ENCODE measurements at places on chromosomes 2 and 18.

DNA sequence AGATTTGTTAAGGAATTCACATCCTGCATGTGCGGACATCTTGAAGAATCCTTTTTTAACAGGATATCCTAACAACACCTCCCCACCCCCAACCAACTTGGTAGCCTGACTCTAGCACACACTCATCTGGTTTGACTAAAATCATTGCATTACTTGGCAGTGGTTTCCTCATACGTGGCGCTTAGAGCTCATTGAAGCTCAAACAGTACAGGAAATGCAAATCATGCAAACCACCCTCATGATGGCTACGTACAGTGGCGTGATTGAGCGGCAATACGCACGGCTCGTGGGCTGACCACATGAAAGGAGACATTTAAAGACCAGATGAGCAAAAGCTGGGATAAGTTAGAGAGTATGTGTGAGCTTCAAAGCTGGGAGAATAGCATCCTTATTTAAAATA is 336.2 kb downstream of the ZEB2 start:
- DNase-seq = peak; percentile 14

- DNase-seq = no peak
These were observed 22.1 kb downstream of the SRD5A2 start for GRCh38 chr2:31558401-31559295.

DNA sequence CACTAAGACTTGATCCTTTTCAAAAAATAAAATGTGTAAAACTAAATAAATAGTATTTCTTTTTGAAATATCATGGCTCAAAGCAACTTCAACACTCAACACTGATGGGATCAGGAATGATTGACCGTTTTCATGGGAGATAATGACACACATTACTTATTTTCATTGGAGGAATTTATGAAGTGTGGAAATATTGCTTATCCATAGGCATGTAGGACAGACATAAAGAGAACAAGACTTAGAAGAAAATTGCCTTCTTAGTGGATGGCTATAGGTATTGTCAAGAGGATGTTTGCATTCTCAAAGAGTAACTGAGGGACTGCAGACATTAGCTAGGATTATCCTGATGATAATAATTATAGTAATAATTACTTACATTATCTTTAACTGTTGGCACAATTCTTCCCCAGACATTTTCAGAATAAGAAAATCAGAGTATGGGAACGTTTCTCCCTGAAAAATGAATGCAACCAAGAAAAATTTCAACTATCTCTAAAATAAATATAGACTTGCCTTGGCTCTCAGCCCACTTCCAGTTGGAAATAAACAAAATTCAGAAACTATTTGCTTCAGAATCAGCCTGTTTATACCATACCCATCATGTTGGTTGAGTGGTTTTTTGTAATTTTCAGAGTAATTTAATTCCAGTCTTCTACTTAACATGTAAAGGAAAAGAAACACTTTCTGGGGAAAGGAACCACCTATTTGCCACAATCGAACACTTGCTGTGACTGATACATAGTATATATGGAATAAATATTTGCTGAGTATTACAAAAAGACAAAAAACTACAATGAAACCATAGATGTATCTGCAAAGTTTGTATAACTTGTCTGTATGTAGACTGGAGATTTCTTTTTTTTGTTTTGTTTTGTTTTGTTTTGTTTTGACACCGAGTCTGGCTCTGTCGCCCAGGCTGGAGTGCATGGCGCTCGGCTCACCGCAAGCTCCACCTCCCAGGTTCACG is 165.7 kb downstream of the TMX3 start:
- no peak for DNase-seq

- no peak for DNase-seq
These were observed 79.6 kb downstream of the TFCP2L1 start for GRCh38 chr2:121205321-121205942.

DNA sequence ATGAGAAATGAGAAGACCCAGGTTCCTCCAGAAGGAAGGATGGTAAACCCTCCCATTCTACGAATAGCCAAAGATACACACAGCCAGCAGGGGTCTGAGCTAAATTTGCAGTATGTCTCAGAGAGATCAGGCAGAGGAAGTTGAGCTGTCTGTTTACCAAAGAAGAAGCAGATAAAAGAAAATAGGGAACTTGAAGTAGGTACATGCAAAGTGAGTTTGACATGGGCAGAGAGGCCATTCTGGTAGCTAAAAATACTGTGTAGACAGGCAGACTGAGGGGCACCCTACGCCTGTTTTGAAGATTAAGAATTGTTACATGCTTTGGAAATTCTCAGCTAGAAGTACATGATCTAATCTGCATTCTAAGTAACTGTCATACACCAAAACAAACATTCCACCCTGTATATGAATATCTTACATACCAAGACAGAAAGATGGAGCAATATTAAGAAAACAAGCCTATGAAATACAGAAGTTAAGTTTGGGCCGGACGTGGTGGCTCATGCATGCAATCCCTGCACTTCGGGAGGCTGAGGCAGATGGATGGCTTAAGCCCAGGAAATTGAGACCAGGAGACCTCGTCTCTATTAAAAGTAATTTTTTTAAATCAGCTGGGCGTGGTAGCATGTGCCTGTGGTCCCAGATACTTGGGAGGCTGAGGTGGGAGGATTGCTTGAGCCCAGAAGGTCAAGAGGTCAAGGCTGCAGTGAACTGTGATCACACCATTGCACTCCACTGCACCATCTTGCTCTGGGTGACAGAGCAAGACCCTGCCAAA is 157.9 kb downstream of the ANKRD44 start:
- no peak for DNase-seq

GRCh38 chr2:113720167-113720566 is 36.3 kb downstream of the SLC35F5 start:
- no peak for DNase-seq
